ENCODE measurements at places on chromosomes 16 and 17.

DNA sequence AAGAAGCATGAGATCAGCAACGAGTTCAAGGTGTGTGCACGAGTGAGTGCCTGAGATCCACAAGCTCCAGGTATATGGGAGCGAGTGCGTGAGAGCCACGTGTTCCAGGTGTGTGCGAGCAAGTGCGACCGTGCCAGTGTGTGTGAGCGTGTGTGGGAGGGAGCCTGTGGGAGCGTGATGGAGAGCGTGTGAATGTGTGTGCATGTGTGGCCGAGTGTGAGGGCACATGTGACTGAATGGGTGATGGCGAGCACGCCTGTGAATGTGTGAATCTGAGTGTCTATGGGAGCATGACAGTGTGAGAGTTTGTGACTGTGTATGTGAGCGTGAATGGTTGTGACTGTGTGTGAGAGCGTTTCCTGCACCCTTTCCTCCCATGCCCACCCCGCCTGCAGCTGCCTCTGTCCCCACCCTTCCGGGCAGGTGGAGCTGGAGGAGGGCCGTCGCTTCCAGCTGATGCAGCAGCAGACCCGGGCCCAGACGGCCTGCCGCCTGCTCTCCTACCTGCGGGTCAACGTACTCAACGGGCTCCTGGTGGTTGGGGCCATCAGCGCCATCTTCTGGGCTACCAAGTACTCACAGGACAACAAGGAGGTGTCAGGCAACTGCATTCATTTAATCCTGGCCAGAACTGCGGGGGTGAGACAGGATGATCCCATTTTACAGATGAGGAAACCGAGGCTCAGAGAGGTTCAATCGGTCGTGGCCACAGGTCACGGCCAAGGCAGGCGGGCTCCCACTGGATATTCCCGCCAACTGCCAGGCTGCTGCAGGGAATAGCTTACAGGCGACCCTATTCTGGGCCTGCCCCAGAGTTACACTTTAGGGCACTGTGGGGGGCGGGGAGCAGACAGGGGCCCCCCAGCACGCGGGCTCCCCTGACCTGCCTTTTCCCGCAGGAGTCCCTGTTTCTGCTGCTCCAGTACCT, 3.7 kb downstream of the TMC8 start:
- no peak for DNase-seq

- DNase-seq: no peak
These were observed 67.8 kb upstream of the MMP2 start for GRCh38 chr16:55411231-55411630.

GRCh38 chr17:74145756-74146155, 57.7 kb upstream of the RPL38 start:
- no peak for DNase-seq

DNA sequence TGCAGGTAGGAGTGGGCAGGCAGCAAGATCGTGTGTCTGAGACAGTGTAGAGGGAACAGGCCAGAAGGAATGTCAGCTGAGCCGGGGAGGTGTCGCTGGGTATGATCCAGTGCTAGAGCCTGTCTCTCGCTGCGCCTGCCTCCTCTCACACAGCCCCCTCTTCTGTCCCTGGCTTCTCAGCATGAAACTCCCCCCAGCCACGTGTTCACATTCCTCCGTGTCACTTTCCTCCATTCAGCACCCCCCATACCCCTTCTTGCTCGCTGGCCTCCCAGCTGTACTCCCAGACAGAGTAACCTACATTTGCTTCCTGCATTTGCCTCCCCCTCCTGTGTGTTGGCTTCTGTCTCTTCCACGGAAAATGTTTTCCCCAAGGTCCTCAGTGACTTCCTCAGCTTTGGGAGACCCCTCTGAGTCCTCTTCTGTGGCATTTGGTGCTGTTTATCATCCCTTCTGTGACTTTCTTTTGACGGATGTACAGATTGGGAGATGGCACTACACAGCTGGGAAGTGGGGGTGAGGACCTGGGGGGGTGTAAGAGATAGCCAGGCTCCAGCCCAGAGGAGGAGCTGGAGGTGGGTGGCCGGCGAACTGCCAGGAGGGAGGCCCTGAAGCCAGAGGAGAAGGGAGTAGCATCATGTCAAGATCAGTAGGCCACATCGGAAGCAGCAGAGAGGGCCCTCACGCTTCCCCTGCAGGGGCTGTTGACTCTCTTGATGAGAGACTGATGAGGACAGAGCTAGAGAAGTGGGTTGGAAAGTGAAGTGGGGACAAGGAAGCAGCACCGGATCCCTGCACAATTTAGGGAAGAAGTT, 19.2 kb downstream of the SGF29 start:
- no peak for DNase-seq

DNA sequence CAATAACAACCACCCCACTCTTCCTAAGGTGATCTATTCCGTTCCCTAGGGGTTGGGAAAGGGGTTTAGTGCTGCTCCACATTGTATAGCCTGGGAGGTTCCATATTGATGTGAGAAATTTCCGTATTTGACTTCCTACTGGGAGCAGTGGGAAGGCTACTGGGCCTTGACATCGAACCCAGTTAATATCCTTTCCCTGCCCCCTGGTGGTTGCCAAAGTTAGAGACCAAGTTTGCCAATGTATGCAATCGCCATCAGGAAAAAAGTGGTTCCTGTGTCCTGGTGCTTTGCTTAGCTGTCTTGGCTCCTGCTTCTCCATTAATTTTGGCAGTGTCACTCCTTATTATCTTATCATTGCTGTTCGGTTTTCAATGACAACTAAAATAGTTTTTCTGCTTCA, 914.9 kb downstream of the KCNJ2 start:
- DNase-seq: peak; percentile 45

DNA sequence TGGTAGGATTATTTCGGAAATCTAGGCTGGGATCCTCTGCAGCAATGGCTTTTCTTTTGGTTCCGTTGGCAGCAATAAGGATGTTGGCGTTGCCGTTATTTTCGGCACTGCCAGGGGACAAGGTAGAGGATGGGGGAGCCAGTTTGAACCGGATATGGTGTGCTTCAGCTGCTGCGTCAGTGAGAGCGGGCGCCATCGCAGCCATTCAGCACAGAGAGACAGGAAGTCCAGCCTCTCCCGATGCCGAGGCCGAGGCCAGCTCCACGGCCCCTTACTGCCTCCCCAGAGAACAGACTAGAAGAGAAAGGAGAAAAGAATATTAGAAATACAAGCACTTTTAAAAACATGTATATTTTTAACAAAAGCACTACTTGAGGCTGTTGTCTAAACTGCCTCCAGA, 21.3 kb downstream of the KANSL1 start:
- DNase-seq: no peak

DNA sequence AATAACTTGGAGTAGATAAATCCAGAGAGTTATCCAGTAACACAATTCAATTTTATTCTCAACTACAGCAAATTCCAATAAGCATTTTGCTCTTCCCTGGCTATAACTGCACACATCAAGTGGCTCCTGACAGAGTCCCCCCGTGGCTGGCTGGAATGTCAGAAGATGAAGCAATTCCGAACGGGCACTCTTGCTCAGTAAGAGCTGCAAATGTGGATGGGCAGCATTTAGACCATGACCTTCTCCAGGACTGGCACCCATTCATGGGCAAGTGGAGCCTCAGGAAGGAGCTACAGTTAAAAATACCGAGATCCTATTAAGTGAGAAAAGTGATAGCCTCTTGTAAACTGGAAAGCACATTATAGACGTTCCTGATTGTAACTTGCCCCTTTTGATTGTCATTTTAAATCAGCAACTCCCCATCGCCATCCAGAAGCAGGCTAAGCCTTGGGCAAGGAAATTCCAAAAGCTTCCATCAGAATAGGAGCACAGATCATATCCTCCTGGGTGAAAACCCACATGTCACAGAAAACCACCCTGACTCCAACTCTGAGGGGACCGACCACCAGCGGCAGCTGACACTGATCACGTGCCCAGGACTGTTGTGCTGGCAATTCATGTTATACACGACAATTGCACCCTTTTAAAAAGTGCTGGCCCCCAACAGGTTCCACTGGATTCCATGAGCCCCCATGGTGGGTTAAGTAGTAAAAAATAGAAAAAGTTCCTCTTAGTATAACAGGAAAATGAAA, 7.1 kb downstream of the UBE2O start:
- no peak for DNase-seq

DNA sequence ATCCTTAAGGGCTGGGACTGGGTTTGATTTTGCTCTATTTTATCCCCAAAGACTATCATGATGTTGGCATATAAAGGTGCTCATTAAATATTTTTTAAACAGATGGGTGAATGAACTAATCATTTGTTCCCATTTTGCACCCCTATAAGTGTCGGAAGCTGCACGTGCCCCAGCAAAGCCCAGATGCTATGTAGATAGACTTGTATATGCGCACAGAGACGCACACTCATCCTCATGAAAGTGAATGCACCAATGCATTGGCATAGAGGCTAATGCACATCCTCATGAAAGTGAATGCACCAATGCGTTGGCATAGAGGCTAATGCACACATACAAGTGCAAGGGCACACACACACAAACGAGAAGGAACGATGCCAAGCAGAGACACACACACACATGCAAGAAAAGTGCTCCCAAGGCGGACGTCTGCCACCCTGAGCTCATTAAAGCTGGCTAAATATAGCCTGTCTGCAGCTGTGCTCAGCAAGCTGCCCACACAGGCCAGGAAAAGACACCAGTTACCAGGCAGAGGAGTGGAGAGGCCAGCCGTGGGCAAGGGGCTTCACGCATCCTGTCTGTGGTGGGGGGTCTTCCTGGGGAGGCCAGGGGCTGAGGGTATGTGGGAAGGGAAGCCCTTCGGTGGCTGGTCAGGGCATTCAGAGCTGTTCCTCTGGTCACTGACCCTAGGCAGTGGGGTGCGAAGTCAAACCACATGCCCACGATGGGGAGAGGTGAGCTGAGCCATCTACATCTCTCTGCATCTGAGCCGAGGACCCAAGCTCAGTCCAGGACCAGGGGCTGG, 52.6 kb downstream of the PIMREG start:
- no peak for DNase-seq

GRCh38 chr17:42386777-42387657, 1.2 kb downstream of the STAT3 start:
- DNase-seq: peak; percentile 22

DNA sequence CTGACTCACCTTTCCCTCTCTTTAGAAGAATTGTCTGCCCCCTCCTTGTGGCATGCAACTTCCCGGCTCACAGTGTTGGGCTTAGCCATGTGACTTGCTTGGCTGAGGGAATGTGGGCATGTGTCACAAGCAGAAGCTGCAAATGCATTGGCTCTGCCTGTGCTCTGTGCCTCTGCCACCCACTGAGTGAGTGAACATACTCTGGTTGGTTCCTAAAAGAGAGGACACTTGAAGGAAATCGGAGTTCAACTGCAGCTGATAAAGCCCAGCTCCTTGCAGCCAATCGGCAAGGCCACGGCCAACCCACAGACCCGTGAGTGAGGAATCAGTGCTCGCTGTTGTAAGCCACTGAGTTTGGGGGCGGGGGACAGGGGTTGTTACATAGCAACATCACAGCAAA, 10.9 kb upstream of the GINS2 start:
- no peak for DNase-seq

All from HCEC 1CT (cell line).